NCI-H1930 (cell line): ENCODE measurements at places on chromosomes 7 and 10.

DNA sequence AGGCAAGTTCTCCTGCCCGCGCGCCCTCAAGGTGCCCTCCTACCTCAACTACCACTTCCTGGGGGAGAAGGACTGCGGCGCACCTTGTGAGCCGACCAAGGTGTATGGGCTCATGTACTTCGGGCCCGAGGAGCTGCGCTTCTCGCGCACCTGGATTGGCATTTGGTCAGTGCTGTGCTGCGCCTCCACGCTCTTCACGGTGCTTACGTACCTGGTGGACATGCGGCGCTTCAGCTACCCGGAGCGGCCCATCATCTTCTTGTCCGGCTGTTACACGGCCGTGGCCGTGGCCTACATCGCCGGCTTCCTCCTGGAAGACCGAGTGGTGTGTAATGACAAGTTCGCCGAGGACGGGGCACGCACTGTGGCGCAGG is 1.4 kb downstream of the FZD1 start:
- DNase-seq: no peak

DNA sequence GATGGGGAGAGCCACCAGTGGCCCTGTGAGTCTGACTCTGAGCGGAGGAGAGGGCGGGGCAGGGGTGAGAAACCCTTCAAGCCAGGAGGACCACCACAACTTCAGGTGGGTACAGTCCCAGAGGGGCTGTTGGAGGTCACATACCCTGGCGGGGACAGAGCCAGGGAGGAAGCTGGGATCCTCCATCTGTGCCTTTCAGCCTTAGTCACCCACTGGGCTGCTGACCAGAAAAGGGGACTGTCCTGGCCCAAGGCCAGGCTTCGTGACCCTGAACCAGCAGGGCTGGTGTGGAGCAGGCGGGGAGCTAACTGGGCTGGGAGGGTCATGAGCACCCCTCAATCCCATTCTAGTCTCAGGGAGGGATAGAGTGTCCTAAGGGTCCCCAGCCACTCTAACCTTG is 1.5 kb upstream of the CALHM3 start:
- DNase-seq: no peak

GRCh38 chr7:64876792-64877713 is 26.0 kb upstream of the ZNF273 start:
- peak; percentile 82 for DNase-seq

DNA sequence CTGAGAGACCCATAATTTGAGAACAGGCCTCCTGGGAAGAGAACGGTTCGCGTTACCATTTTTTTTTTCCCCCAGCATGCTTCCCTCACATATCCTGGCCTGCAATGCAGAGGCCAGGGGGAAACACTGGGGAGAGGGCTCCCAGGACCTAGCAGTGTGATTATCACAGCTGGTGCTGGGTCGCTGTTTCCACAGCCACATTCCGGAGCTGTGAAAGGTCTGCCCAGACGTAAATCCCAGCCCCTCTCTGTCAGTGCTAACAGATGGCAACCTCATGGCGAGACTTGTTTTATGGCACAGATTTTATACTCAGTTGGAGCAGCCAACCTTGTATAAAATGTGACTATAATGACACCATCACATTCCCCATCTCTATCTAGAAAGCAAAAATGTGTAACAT is 150.5 kb downstream of the PLXDC2 start:
- no peak for DNase-seq

DNA sequence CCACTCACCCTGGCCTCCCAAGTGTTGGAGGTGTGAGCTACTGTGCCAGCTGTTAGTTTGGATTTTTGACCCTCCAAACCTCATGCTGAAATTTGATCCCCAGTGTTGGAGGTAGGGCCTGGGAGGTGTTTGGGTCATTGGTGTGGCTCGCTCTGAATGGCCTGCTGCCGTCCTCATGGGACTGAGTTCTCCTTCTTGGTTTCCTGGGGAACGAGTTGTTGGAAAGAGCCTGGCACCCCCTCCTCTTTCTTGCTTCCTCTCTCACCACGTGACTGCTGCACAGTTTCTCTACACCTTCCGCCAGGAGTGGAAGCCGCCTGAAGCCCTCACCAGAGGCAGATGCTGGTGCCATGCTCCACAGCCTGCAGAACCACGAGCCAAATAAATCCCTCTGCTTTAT is 253.5 kb downstream of the PHTF2 start:
- DNase-seq: no peak

DNA sequence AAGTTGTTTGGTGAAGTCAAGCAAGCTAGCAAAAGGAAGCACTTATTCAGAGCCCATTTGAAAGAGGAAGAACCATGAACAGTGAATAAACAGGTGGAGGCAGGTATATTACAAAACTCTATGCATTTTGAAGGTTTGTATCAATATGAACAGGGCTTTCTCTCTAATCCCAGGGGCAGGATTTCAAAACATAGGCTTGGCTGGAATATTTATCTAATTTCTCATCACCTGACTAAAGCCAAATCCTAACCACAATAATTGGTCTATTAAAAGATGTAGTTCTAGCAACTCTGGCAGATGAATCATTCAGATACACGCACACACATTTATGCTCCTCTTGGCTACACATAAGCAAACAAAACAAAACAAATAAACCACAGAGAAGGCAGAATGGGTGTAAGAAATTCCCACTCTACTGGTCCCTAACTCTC is 554.4 kb downstream of the INHBA start:
- DNase-seq: peak; percentile 78

GRCh38 chr7:137343281-137343841 is at the start of gene PTN:
PTN (minus strand) TSS chr7:137343733; CDS start chr7:137254973, 88,760 bp downstream.
- DNase-seq: no peak

DNA sequence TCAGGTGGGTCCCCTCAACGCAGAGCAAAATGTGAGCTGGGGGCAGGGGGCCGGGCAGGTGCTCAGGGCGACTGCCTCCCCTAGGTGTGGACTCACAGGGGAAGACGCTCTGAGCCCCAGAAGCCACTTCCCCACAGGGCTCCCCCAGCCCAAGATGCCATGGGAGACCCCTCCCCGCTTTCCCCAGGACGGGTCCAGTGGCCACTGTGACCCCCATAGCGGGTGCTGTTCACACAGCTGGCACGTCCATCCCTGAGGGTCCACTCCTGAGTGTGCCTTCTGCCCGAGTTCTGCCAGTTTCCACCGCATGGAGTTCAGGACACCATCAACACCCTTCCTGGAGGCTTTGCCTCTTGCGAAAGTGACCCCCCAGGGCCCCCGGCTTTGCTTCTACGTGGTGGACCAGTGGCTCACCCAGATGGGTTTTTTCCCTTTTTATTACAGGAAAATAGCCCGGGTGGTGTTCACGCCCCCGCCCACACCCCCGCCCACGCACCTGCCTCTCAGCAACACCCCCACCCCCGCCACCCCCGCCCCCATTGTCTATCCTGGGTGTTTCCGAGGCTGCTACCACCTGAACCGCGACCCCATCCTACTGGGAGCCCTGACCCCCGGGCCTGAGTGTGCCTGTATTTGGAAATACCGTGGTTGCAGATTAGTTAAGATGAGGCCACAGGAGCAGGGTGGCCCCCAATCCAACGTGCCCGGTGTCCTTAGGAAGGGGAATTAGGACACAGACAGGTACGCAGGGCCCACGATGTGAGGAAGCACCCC is 32.0 kb downstream of the ADAP1 start:
- DNase-seq: no peak

DNA sequence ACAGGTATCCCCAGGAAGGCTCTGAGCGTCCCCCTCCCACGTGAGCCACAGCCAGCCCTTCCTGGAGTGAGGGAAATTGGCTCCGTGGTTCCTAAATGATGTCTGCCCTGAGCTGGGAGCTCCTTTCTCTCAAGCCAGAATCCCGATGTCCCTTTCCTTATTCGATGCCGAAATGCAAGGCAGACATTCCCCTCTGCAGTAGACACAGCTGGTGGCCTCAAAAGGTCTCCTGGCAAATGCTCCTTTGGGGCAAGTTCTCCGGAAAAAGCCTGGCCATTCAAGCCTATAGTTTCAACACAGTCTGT is 98.9 kb downstream of the HIP1 start:
- DNase-seq: no peak

- DNase-seq: no peak
Observed at GRCh38 chr7:98232263-98232585, 19.8 kb downstream of the TECPR1 start.

DNA sequence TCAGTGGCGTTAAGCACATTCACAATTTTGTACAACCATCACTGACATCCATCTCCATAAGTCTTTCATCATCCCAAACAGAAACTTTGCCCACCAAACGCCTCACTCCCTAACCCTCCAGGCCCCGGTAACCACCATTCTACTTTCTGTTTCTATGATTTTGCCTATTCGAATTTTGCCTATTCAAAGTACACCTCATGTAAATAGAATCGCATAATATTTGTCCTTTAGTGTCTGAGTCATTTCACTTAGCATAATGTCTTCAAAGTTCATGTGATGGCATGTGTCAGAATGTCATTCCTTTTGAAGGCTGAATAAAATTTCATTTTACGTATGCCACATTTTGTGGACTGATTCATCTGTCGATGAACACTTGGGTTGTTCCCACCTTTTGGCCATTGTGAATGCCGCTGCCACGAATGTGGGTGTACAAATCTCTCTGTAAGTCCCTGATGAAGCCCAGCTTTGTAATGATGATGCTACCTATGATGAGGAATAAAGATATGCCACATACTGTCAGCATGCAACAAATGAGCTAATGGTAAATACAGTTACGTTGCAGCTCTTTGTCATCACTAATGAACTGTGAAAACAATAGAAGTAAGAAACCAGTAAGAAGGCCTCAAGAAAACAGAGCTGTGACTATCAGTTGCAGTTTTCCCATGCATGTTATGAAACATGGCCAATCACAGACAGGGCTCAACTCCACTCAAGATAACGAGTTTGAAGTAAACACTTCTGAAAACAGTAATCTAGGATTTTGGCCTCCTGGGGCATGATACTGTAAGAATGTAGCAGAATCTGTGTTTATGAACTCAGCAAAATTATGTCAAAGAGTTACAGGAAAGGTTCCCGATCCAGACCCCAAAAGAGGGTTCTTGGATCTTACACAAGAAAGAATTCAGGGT is 120.0 kb downstream of the ADAM12 start:
- no peak for DNase-seq

GRCh38 chr10:68233046-68233445 is 1.1 kb upstream of the ATOH7 start:
- DNase-seq: no peak

DNA sequence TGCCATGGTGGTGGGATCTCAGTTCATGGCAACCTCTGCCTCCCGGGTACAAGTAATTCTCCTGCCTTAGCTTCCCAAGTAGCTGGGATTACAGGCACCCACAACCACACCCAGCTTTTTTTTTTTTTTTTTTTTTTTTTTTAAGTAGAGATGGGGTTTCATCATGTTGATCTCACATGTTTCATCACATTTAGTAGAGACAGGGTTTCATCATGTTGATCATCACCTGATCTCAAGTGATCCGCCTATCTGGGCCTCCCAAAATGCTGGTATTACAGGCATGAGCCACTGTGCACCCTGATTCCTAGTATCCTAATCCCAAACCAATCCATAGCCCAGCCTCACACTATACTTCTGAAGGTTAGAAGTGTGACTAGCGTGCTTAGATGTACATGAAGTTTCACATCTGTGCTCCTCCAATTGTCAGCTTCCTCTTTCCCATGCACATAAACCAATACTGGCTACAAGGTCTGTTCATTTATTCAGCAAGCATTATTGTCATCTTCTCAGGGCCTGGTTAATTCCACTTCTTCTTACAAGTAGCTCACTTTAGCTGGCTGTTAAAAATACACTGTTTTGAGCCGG is 6.8 kb upstream of the NAT16 start:
- DNase-seq: no peak

GRCh38 chr10:31926765-31927564 is 1.7 kb downstream of the ARHGAP12 start:
- DNase-seq: no peak

GRCh38 chr7:20786779-20787659 is at the start of gene SP8:
SP8 (minus strand) TSS chr7:20786886; CDS start chr7:20786798, 88 bp downstream.
- peak; percentile 58 for DNase-seq

- peak; percentile 4 for DNase-seq
Observed at GRCh38 chr10:76984559-76985443, 652.8 kb downstream of the KCNMA1 start.

- no peak for DNase-seq
Observed at GRCh38 chr10:86644152-86644793, 10.1 kb upstream of the OPN4 start.

DNA sequence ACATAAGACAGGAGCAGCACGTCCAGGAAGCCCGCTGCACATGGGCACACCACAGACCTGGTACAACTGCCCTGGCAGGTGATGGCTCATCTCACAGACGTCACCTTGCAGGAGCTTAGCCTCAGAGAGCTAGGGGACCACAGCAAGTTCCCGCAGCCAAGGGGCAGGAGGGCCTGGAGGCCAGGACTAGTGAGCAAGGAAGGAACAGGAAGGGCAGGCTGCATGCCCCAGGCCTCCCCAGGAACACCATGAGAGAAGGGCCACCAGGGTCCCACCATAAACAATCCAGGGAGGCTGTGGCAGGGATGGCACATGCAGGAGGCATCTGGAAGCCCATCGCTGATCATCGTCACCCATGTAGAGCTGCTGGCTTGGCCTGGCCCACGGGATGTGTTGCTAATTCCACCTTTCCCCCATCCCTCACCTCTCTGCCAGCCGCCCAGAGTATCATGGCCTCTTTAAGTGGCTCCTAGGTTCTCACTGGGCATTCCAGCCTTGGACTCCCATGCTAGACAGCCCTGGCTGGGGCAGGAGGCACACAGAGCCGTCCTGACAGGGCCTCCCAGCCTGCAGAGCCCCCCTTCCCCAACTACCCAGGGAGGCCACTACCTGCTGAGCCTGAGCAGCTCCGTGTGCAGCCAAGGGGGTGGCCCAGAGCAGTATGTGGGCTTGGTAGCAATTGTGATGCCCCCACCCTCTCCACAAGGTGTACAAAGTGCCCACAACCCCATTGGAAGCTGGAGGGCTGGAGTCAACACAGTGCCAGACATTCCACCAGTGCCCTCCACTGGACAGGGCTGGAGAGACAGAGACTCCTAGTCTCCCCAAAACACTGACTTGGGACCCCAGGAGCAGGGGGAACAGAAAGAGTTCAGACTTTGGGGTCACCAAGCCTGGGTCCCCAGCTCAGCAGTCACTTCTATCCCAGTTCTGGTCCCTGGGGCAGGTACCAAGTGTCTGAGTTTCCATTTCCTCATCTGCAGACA is 35.5 kb downstream of the GRID1 start:
- no peak for DNase-seq

DNA sequence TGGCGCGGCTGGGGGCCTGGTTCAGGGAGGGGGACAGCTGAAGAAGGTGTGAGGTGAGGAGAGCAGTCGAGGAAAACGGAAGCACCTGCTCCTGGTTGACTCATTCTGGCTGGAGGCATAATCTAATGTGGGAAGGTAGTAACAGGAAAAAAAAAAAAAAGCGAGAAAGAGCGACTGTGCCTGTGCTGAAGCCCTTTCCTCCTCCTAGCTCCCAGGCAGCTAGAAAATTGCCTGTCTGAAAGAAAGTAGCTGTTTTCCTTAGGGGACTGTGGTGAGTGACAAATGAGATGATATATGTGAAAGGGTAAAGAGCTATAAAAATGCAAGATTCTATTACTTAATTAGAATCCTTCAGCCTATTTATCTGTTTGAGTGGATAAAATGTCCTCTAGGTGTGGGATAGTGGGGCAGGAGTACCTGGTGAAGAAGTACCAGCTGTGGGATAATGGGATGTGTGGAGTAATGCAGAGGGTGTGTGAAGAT is 4.9 kb upstream of the MEST start:
- no peak for DNase-seq
